Foreskin melanocyte (primary cell): ENCODE measurements at places on chromosomes 4 and X.

DNA sequence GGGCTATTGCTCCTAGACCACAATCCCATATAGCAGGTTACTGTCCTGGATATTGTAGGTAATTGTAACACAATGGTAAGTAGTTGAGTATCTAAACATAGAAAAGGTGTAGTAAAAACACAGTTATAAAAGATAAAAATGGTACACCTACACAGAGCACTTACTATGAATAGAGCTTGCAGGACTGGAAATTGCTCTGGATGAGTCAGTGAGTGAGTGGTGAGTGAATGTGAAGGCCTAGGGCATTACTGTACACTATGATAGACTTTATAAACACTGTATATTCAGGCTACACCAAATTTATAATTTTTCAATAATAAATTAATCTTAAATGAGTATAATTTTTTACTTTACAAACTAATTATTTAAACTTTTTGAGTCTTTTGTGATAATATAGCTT, 425.7 kb downstream of the PABPC4L start:
- no peak for DNase-seq

DNA sequence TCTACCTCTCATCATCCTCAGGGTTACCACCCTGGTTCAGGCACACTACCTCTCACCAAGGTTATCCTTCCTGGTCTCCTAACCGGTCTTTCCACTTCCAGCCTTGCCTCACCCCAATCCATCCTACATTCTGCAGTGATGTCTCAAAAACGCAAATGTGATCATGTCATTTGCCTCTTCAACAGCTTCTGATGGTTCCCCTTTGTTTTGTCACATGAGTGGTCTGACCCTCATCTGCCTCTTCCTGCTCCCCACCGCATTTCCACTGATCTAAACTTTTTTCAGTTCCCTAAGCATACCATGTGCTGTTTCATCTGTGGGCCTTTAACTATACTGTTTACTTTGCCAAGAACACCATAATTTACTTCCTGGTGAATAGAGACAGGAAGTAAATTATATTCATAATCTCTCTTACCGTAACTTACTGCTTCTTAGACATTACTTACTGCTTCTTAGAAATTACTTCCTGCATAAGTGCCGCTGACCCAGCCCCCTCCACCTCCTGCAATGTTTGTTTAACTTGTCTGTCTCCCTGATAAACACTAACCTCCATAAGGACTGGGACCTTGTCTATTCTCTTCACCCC, 27.1 kb upstream of the NSUN7 start:
- DNase-seq, result no peak

- no peak for DNase-seq
Observed at GRCh38 chrX:121876305-121876704, 828.9 kb downstream of the GLUD2 start.

GRCh38 chr4:74038086-74038424, 434 bp downstream of the CXCL3 start:
- DNase-seq, result no peak

DNA sequence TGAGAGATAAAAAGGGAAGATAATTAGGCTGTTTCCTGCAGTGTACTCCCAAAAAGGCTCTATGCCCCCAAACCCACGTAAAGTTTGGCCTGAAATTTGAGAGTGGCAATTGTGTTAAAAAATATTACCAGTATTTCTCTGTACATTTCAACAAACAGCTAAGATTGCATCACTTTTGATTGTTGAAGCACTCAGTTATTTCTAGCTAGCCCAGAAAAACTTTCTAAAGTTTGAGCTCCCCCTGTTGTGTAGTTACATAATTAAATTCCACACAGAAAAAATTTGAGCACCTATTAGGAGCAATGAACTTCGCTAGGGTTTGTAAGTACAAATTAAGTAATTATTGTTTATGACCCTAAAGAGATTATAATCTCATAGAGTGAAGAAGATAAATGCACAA, 109.4 kb downstream of the DLG3 start:
- DNase-seq, result peak; percentile 2

DNA sequence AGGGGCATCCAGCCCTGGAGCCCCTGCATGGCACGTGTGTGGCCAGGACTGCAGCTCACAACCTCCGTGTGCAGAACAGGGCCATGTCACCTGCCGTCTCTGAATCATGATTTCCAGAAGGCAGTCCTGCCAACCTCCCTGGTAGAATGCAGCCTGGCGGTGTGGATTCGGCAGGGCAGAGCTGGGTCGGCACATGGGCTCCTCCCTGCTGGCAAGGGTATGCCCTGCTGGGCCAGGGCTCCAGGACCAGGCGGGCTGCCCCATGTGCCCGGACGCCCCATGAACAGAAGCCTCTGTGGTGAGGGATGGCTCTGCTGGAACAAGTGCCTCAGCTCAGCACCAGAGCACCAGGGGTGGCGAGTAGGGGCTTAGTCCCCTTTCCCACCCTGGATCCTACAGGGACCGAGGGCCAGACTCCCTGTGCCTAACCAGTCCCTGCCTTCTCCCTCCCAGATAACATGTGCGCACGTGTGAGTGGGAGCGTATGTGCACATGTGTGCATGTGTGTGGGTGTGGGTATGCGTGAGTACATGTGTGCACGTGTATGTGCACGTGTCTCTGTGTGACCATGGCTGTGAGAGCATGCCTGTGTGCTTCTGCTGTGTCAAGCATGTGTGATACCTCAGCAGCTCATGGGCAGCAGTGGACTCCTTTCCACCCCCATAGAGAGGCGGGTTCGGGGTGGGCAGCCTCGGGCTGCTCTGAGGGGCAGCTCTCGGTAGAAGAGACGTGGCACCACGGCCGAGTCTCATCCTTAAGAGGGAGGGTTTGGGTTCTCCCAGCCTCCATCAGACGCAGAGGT, 10.3 kb upstream of the MXD4 start:
- DNase-seq, result no peak

- DNase-seq, result no peak
Observed at GRCh38 chr4:81166458-81167160, 48.4 kb downstream of the PRKG2 start.

- DNase-seq, result no peak
Observed at GRCh38 chrX:4936315-4936714, 1222.9 kb upstream of the PRKX start.

DNA sequence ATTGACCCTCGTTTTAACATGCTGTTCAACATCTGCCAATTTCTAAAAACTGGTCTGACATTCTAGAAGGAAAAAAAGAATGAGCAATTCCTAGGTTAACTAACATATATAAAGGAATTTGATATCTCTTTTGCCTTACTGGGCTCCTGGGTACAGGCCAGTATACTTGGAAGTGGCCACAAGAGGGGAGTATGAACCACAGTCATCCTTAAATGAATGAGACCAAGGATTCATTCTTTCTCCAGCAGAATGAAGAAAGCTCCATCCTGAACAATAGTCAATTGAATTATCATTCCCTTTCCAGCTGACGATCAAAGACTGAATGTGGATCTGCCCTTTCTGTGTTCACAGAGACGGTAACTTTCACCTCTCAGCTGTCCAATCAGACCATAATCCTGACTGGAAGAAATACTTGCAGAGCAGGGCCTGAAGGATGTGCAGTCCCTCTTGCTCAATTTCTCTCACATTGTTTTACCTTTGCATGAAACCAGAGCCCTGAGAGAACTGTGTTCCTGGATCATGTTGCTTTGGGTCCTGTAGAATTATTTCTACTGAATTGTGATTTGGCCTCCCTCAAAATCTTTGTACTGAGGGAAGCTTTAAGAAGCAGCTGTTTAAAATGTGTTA, 14.8 kb upstream of the SPARCL1 start:
- DNase-seq, result peak; percentile 78

- no peak for DNase-seq
Observed at GRCh38 chr4:146051728-146052391, 113.2 kb upstream of the ZNF827 start.

DNA sequence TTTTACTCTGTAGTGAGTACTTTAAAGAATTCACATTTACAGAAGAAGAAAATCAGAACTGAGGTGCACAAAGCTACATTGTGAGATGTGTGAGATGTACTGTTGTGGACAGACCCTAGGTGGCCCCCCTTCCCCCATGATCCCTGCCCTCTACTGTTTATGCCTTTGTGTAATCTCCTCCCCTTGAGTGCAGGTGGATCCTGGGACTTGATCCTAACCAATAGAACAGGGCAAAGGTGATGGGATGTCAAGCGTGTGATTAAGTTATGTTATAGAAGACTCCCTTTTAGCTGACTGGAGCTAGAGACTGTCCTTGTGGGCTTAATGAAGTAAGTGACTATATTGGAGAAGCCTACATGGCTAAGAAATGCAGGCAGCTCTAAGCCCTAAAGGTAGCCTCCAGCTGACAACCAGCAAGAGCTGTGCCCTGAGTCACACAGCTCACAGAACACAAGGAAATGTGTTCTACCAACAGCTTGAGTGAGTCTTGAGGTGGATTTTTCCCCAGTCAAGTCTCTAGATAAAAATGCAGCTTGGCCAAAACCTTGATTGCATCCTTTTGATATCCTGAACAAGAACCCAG, 225.2 kb upstream of the LEF1 start:
- DNase-seq, result no peak

GRCh38 chrX:153993079-153993478, 20.5 kb downstream of the TMEM187 start:
- no peak for DNase-seq

DNA sequence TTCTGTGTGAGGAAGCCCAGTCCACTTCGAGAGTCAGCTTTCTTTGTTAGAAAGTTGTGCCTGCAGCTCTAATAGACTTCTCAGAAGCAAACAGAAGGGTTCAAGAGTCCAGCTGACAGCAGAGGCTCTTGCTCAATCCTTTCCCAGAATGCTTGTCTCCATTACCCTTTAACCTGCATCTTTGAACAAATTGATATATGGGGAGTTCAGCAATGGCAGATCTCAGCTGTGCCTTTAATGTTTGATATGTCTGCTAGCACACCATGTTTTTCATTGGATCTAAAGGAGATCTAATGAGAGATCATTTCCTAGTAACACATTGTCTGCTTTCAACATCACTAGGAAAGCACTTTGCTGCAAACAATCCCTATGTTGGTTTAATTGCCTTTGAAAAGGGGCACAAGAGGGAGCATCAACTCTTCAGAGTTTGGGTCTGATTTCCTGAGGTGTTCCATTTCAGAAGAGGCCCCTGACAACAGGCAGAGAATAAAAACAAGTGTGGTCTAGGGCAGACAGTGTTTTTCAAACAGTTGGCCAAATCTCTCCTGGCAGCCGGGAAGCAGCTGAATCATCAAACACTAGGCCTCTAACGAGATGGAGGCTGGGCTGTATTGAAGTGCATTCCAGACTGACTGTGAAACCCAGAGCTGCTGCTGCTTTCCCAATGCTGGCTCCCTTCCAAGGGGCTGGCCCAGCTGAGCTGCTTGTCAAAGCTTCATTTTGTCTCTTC, 55.5 kb downstream of the LUZP4 start:
- peak; percentile 83 for DNase-seq

GRCh38 chr4:87425711-87426110, 3.3 kb downstream of the NUDT9 start:
- DNase-seq, result no peak

DNA sequence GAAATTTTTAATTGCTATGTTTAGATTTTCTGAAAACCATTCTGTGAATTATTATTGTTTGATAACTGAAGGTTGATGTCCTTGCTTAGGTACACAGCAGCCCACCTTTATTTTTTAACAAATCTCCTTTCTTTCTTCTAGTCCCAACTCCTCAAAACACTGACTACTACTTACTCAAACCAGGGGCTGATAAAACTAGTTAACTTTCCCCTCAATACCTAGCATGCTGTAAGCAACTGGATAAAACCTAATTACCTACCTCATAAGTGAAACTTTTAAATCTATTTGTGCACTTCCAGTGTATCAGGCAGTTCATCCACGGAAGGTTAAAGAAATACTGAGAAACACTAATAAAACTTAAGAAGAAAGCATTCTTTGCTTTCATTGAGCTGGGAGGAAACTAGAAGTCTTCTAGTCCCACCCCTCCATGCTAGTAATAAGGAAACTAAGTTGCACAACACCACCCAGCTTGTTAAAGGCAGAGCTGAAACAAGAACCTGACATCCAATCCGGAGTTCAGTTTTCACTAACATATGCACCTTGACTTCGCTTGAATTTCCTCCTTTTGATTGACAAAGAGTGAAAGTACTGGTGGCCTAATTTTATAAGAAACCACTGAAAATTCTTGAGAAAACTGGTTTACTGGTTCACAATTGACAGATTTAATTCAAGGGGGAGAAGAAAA, 180.2 kb upstream of the TET2 start:
- peak; percentile 7 for DNase-seq

- DNase-seq, result no peak
Observed at GRCh38 chrX:37378404-37378803, 29.2 kb downstream of the PRRG1 start.

DNA sequence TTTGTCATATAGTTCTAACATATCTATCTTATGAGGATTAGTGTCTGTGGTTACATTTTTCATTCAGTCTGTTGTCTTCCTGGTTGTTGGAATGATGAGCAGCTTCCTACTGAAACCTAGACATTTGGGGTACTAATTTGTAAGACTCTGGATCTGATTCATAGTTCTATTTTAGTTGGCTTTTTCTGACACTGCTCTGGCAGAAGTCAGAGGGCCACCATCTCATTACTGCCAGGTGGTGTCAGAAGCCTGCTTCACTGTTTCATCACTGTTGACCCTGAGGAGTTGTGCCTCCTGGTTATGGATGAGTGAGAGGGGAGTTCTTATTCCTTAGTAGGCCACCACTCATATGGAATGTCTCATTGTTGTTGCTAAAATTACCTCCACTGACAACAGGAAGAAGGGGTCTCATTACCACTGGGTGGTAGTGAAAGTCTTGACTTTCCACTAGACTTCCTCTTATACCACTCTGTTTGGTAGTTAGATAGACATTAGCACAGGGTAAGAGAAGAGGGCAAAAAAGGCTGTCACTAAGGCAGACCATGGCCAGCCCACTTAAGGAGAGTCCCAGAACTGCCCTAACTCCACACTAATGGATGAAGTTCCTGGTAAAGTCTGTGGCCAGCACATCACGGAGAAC, 395.2 kb downstream of the SPOCK3 start:
- DNase-seq, result no peak

- DNase-seq, result no peak
Observed at GRCh38 chr4:114361249-114361648, 237.4 kb upstream of the UGT8 start.

DNA sequence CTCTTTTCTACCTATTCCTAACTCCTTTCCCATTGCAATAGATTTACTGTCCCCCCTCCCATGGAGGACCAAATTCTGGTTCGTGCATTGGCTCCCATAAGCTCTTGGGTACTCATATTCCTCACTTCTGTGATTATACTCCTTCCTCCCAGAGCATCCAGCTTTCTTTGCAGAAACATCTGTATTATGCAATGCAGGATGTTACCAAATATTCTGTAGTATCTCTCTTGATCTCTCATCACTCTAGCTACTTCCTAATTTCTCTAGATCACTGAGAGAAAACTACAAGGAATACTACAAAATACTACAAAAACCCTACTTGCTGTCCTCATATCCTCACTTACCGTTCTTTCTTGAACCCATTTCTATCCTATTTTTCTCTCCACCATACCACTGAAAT, 395.9 kb upstream of the HS3ST1 start:
- DNase-seq, result no peak

GRCh38 chrX:20063716-20064351, 52.9 kb downstream of the MAP7D2 start:
- no peak for DNase-seq

DNA sequence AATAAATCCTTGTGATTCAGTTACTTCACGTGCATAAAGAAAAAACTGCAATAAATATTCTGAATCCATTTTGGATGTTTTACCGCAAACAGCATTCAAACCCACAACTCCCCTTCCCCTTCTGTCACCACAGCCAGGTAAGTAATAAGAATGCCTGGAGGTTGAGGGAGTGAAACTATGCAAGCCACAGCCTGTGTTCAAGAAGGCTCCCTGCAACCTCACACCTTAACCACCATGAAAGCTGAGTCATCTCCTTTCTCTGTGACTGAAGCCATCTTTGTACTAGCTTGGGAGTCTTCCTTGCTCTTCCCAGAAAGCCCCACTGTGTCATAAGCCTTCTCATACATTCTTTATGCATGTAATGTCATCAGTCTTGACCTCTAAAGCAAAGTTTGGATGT, 297.0 kb upstream of the PUDP start:
- DNase-seq, result no peak
